ENCODE measurements at places on chromosomes 2 and 18.

- no peak for DNase-seq
Observed at GRCh38 chr2:120712180-120712681, 23.4 kb upstream of the GLI2 start.

DNA sequence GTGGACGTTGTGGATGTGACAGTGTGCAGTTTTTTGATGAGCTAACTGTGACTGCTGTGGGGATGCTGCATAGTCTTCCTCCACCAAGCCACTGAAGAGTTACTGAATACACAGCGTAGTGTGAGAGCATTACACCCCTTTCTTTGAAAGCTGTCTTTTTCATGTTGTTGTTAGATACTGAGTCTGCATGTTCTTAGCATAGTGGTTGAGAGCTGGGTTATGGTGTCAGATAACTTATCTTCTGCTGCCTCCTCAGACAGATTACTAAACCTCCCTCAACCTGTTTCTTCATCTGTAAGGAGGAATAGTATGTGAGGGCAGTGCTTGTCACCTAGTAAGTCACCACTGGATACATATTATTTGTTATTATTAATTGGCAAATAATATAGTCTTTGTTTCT is 63.2 kb downstream of the CEP192 start:
- DNase-seq: no peak

DNA sequence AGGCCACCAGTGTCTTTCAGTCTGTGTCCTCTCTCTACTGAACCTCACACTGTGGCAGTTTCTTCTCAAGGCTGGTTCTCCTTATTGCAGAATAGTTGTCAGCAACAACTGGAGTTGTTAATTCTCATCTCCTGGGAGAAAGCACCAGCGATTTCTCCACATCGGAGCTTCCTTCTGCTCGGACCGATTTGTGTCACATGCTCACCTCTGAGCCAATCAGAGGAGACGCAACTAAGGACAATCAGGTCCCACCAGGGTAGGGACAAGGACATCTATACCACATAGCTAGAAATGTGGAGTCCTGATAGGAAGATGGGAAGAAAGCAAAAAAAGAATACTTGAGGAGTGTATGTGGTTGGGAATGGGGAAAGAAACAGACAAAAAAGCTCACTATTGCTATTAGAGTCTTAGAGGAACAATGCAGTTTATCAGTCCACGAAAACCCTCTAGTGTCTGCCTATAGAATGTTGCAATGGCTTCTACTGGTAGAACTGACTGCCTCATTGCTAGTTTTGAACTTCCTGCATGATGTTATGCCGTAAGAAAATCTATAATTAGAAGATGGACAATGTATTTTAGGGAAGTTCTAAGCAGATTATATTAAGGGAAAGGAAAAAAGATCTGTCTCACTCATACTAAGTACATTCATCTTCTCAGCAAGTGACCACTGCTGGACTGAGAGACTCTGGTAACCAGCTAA is 169.7 kb downstream of the CDCA7 start:
- no peak for DNase-seq

DNA sequence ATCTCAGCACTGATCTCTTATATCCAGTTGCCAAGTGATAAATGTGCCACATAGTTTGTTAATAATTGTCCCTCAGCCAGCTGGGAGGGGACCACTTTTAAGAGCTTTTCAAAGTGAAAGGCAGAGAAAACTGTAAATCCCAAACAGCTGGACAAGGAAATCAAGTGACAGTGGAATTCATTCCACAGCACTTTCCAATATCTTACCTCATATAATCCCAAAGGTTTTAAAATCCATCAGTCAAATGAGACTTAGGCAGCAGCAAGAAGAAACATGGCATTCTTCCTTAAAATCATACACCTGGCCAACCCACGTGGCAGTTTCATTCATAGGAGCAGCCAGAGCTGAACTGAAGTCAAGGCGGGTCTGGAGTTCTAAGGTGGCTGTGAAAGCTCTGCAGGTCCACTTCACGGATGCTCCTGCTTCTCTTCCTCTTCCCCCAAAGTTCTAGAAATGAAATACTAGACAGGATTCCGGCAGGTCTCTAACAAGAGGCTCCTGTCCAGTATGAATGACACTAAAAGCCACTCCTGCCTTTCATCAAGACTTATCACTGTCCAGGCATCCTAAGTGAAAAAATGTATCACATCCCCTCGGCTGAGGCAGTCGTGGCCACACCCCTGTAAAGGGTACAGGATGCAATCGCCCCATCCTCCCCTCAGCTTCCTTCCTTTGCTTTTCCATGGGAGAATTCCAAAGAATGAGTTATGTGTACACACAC is 190.4 kb upstream of the STK17B start:
- no peak for DNase-seq

DNA sequence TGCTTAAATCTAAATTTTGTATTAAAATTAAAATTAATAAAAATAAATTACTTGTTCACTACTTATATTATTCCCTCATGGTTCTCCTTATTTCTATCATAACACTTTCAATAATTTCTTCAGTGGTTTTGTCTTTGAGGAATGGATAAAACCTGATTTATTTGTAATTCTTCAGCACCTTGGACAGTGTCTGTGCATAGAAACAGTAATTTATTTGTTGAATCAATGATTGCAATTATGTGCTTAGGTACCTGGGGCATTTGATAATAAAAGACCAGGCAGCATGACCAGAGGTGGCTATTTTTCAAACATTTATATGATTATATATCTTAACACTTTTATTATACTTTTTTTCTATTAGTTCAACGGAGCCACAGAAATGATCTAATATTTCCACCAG is 1062.7 kb downstream of the DSC3 start:
- no peak for DNase-seq

DNA sequence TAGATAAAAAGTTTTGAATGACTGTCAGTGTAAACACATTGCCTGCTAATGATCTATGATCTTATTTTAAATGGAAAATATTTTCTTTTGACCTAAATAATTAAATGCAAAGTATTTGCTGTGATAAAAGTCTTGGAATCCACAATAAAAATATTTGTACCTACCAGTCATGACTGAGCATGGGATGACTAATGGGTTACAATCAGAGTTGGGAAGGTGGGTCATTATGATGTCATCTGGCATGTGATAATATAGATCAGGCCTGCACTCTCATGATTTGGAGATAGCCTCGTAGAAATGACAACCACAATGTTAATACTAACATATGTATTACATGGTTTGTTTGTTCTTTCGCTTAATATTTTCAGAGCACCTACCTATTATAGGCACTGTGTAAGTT is 848.8 kb upstream of the KLHL29 start:
- DNase-seq: no peak

- no peak for DNase-seq
Observed at GRCh38 chr18:50638016-50638883, 78.4 kb downstream of the MAPK4 start.

DNA sequence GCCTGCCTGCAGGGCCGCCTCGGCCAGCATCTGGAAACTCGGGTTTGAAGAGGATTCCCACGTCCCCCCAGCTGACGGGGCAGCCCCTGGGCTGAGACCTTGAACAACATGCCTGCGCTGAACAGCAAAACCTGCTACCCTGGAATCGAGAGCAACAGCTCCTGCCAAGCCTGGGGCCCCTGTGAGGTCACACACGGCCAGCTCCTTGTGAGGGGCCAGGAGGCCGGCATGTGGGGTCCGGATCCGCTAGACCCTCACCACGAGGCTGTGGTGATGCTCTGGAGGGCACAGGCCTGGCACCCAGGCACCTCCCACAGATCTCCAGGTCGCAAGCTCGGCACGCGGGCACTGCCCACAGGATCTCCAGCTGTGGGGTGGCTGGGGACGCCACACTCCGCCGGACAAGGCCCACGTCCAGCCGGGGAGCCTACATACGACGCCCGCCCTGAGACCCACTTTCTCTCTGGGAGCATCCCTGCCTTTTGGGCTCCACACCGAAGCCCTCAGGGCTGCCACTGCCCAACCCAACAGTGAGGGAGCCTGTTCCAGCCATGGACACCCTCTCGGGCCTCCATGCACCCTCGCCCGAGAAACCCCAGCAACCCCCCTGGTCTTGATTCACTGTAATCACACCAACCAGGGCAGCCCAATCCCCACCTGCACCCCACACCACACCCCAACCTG is 34.1 kb downstream of the SLC66A2 start:
- no peak for DNase-seq

GRCh38 chr18:43680096-43680495 is 402.8 kb upstream of the SYT4 start:
- DNase-seq: no peak

DNA sequence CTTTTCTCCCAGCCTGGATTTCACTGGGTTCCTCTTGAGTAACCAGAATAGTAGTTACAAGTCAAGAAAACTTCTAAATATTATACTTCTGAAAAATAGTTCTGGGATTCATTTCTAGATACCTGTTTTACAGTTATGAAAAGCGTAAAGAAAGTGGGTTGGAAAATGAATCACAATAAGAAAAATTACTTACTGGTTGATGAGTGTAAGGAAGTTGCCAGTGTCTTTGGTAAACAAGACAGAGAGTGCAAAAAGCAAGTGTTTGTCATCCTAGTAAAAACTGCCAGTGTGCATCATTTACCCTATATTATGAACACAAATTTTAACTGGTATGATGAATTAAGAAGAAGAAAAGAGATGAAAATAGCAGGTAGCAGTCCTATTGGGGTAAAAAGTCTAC is 88.9 kb downstream of the R3HDM1 start:
- no peak for DNase-seq

DNA sequence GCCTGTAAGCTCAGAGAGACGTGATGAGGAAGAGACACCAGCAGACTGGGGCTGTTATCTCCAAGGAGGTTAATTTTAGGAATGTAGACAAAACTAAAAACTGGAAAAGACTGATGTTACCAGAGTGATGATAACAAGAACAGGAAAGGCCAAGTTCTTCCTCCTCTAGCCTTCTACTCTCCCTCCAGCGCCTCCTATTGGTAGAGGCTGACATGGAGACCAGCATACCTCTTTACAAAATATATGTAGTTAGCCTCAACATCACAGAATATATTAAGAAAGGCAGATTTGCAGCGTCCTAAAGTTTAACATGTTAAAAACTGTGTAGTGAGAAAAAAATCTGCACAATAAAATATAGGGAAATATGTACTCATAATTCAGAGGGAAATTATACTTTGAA is 66.0 kb downstream of the TCF4 start:
- DNase-seq: no peak

DNA sequence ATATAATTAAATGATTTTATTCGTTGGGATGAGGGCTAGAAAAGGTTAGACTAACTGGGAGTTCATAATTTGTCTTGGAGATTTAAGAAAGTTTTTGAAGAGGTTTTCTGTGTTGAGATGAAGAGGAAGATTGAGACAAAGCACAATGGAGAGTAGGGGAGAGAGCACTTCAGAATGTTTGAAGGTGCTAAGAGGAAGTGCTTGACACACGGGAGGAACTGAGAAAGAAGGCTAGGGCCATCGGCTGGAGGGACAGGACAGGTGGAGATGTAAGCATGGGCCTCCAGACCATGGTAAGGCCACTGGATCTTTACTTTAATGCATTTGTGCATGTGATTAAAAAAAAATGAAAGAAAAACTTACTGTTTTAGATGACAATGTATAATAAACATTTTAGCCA is 31.5 kb downstream of the GREB1L start:
- no peak for DNase-seq

- no peak for DNase-seq
Observed at GRCh38 chr18:79935098-79935480, 16.4 kb downstream of the SLC66A2 start.

DNA sequence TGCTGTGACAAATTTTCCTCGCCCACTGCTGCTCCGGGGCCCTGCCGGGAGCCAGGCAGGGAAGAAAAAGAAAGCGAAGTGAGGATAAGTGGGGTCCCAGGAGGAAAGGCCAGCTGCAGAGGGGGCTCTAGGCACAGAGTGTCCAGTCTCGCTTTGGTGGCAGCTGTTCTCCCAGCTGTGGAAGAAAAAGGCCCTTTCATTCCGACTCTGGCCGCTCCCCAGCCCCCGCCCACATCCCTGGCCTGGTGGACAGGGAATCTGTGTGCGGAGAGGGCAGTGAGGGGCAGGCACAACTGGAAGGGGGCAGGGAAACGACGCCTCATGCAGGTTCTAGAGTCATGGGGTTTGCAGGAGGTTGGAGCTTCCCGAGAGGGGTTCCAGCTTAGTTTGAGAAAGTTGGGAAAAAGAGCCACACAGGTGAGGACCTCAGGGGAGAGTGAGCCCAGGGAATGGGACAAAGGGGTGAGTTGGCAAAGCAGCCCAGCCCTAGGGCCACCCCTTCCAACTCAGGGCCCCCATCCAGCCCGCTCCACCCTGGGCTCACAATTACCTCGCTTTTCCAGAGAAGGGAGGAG is 1.8 kb downstream of the RTKN start:
- DNase-seq: no peak

DNA sequence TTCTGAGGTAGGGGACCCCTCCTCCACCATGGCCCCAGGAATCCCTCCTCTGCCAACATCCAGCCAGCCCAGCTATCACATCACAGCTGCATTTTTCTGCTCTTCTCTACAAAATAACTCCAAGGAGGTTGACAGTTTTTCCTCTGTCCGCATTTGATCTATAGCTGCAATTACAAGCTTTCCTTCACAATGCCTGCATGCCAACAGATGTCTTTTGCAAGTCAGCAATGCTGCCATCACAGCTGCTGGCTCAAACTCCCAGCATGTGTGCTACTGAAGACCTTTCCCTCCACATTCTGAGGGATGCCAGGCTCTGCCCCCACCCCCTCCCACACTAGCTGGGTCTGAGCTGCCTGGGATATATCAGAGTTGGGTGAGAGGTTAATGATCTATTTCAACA is 51.7 kb downstream of the MCFD2 start:
- no peak for DNase-seq

GRCh38 chr2:173664513-173664910 is 300.7 kb downstream of the SP3 start:
- DNase-seq: no peak

GRCh38 chr2:96116879-96117533 is 635 bp upstream of the ADRA2B start:
- peak; percentile 56 for DNase-seq

DNA sequence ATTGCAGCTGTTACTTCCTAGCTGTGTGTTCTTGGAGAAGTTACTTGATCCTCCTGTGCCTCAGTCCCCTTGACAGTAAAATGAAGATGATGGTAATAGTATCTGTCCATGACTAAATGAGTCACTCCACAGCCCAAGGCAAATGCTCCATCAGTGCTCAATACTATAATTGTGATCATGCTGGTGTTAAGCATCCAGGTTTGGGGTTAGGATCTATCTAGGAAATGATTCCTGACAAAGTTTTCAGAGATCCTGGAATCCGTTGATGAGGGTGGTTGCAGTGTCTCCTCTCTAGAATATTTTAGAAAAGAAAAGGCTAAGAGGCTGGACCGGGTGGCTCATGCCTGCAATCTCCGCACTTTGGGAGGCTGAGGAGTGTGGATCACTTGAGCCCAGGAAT is 2.7 kb upstream of the PRELID3A start:
- no peak for DNase-seq

Measured in NCI-H1417 (cell line).